ENCODE measurements at places on chromosomes 12 and 14. TPM values are rescaled to one million over a fixed set of nuclear protein-coding genes. Genes with fewer than 3 reads are reported as not detected.

The CLEC6A gene
- total RNA-seq = not detected

The ASB2 gene
- 1.5 TPM for total RNA-seq

The KRT75 gene
- total RNA-seq = not detected

The WIF1 gene
- 20.7 TPM for total RNA-seq

The KRT3 gene
- 0.75 TPM for total RNA-seq

The BICDL1 gene
- 41.5 TPM for total RNA-seq

The HPD gene
- total RNA-seq = not detected

The TAS2R42 gene
- not detected for total RNA-seq

- H3K4me1 ChIP-seq = no peaks in the 10 kb centered on the region
- no peaks in the 10 kb centered on the region for H3K36me3 ChIP-seq
- H3K4me3 ChIP-seq = no peak overlapping the region
These were observed 293.5 kb upstream of the RTL1 start for GRCh38 chr14:101196795-101197590.

- no peak overlapping the region for H3K4me3 ChIP-seq
- H3K27me3 ChIP-seq = no peaks in the 10 kb centered on the region
- H3K27ac ChIP-seq = peak overlapping the region; percentile 3
- peaks cover 9% of the 10 kb centered on the region for H3K36me3 ChIP-seq
- no peak for DNase-seq
These were observed 21.8 kb downstream of the VPS37B start for GRCh38 chr12:122874081-122874480.

GRCh38 chr12:51242120-51242519 is 3.5 kb downstream of the DAZAP2 start:
- H3K4me3 ChIP-seq = no peak overlapping the region
- H3K27me3 ChIP-seq = no peaks in the 10 kb centered on the region
- no peak for DNase-seq
- H3K4me1 ChIP-seq = peaks cover 18% of the 10 kb centered on the region
- no peak overlapping the region for H3K27ac ChIP-seq

DNA sequence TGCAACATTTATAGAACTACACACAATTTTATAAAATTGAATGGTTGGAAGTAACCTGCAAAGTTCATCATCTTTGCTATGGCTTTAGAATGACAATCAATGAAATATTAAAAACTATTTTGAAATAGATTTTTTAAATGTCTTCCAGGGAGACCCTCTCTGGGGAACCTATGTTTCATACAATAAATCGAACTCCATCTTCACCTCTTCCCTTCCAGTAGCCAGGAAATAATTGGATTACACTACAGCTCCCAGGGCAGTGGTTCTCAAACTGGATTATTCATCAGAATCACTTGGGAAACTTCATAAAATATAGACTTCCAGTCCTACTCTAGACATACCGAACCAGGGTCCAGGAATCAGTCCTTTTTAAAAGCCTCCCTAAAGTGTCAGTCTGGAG is 328.4 kb downstream of the DUSP6 start:
- H3K4me1 ChIP-seq = no peaks in the 10 kb centered on the region
- no peaks in the 10 kb centered on the region for H3K36me3 ChIP-seq
- no peaks in the 10 kb centered on the region for H3K27me3 ChIP-seq
- no peak for DNase-seq
- no peak overlapping the region for H3K27ac ChIP-seq

DNA sequence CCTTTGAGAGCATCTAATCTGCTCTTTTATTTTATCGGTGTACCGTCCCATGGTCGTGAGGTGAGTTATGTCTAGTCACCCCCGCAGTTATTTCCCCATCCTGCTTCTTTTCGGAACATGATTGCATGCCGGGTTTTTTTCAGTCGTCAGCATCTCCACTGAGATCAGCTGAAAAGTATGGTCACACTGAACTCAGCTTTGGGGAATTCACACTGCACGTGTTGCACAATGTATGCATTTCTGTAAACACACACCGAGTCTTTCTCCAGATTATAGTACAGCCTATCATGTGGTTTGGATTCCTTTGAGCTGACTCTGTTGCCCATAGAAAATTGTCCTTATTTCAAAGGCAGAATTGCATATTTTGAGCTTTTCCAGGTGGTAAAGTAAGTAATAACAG is 24.6 kb downstream of the PLXNC1 start:
- H3K27me3 ChIP-seq = peaks cover 35% of the 10 kb centered on the region
- DNase-seq = no peak
- no peak overlapping the region for H3K27ac ChIP-seq
- no peaks in the 10 kb centered on the region for H3K36me3 ChIP-seq

GRCh38 chr12:25692115-25693035 is 139.3 kb upstream of the LMNTD1 start:
- H3K4me1 ChIP-seq = peaks cover 66% of the 10 kb centered on the region
- H3K27ac ChIP-seq = peak overlapping the region; percentile 88
- DNase-seq = no peak
- H3K36me3 ChIP-seq = peaks cover 3% of the 10 kb centered on the region
- no peaks in the 10 kb centered on the region for H3K27me3 ChIP-seq

- H3K4me3 ChIP-seq = no peak overlapping the region
- no peaks in the 10 kb centered on the region for H3K36me3 ChIP-seq
- DNase-seq = no peak
- no peaks in the 10 kb centered on the region for H3K27me3 ChIP-seq
These were observed 84.4 kb downstream of the C2CD5 start for GRCh38 chr12:22459838-22460490.

GRCh38 chr12:132804426-132804861 is 24.2 kb downstream of the GOLGA3 start:
- peaks cover 50% of the 10 kb centered on the region for H3K36me3 ChIP-seq
- H3K27ac ChIP-seq = no peak overlapping the region
- peaks cover 11% of the 10 kb centered on the region for H3K4me1 ChIP-seq
- no peaks in the 10 kb centered on the region for H3K27me3 ChIP-seq
- no peak for DNase-seq
- no peak overlapping the region for H3K4me3 ChIP-seq

GRCh38 chr14:96197163-96197852 is 7.3 kb upstream of the BDKRB2 start:
- DNase-seq = no peak
- no peaks in the 10 kb centered on the region for H3K36me3 ChIP-seq
- H3K27ac ChIP-seq = no peak overlapping the region

GRCh38 chr12:119547001-119547400 is 46.6 kb upstream of the TMEM233 start:
- peaks cover 52% of the 10 kb centered on the region for H3K27me3 ChIP-seq
- H3K4me3 ChIP-seq = no peak overlapping the region
- no peak overlapping the region for H3K27ac ChIP-seq
- no peak for DNase-seq
- no peaks in the 10 kb centered on the region for H3K4me1 ChIP-seq
- no peaks in the 10 kb centered on the region for H3K36me3 ChIP-seq

DNA sequence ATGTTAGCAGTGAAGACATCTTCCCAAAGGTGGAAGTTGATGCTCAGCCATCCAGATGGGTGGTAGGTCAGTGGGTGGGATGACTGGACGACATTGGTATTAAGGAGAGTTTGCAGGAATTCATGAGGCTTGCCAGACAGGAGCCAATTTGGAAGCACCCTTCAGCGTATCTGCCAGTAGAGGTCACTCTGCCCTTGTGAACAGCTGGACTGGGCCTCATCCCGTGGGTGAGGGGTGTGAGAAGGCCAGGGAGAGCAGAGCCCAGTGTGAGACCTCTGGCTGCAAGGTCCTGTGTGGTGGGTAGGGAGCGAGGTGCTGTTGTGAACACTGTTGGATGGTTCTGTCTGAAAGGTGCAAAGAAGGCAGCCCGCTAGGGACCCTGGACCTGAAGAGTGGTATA is 37.7 kb downstream of the SLC5A8 start:
- no peak overlapping the region for H3K27ac ChIP-seq
- H3K36me3 ChIP-seq = peaks cover 4% of the 10 kb centered on the region
- H3K4me1 ChIP-seq = peaks cover 5% of the 10 kb centered on the region
- no peak overlapping the region for H3K4me3 ChIP-seq
- DNase-seq = no peak
- peaks cover 12% of the 10 kb centered on the region for H3K27me3 ChIP-seq

DNA sequence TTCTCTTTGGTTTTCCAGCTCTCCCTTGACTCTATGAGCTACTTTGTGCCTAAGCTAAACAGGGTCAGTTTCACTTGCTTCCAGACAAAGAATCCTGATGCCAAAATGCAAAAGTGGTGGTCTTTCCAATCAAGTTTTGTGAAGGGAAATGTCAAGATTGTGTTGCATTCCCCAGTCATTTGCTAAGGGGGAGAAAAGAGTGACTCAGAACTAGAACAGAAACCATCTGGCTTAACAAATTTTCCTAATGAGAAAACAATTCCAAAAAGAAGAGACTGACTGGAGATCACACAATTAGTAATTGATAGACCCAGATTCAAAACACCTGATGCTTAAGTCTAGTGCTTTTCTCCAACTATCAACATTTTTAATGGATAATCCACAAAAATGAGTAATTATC is 235.1 kb upstream of the DIO2 start:
- no peak overlapping the region for H3K4me3 ChIP-seq
- H3K36me3 ChIP-seq = peaks cover 3% of the 10 kb centered on the region
- H3K4me1 ChIP-seq = no peaks in the 10 kb centered on the region
- no peaks in the 10 kb centered on the region for H3K27me3 ChIP-seq
- no peak for DNase-seq

DNA sequence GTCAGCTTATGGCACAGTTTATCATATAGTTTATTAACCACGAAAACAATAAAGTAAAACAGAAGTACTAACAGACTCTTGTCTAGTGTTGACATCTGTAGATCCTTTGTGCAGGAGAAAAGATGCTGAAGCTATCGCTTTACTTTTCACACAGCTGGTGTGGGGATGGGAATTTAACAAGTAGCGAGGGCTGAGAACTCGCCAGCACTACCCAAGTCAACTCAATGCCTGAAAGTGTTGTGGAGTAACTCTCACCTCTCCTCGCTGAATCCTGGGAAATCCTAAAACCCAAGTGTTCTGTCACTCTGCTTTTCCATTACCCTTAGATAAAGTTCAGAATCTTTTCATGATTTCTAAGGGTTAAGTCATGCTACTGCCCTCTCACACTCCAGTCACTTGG is 264.2 kb downstream of the BMP4 start:
- no peak for DNase-seq
- H3K4me3 ChIP-seq = no peak overlapping the region
- H3K36me3 ChIP-seq = no peaks in the 10 kb centered on the region
- no peak overlapping the region for H3K27ac ChIP-seq
- no peaks in the 10 kb centered on the region for H3K27me3 ChIP-seq
- no peaks in the 10 kb centered on the region for H3K4me1 ChIP-seq

DNA sequence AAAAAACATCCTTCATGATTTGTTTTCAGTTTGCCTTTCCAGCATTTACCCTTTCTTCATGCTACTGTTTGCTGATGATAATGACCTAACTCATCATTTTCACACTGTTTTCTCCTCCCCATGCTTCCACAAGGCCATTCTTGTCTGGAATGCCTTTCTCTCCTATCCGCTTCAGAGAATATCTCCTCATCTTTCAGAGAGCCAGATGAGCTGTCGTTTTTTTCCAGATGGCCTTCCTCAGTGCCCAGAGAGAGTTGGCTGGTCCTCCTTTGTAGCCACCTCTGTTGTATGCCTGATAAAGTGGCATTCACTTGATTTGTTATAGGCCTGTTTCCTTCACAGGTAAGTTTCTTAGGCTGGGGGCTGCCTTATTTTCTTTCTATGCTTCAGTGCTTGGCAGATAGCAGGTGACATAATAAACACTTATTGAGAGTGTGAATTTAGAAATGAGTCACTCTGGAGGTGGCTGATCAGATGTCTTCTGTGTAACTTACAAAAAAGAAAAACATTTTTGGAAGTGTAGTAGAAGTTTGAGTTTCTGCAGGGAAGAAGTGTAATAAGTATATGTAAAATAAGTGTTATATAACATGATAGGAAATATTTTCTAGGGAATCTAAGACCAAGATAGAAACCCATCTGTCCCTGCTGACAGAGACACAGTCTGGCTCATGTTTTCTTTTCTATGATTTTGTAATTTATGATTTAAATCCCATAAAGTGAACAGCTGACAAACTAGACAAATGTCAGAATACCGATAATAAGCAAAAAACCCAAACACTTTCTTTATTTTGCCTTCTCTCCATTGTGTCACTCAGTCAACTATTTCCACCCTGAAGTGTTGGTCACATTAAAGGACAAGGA is 174.5 kb downstream of the DACT1 start:
- no peak overlapping the region for H3K4me3 ChIP-seq
- H3K27ac ChIP-seq = no peak overlapping the region
- H3K4me1 ChIP-seq = peaks cover 41% of the 10 kb centered on the region
- no peaks in the 10 kb centered on the region for H3K36me3 ChIP-seq
- no peak for DNase-seq

DNA sequence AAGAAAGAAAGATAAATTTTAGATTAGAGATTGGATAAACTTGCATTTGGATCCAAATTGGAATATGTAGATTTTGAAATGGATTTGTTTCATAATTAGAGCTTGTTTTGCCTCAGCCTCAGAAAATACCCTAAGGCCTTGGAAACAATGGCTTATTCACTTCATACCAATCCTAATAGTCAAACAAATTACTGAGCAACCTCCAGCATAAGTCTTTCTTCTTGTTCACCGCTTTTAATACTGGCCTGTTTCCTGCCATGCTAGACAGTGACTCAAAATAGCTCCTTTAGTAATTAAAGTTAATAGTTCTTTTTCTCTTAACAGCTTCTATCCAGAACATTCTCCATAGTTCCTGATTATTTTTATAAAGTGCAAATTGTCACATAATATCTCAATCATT is 110.9 kb upstream of the DNM1L start:
- no peak for DNase-seq
- H3K36me3 ChIP-seq = peaks cover 10% of the 10 kb centered on the region
- H3K27ac ChIP-seq = no peak overlapping the region
- peaks cover 9% of the 10 kb centered on the region for H3K4me1 ChIP-seq

DNA sequence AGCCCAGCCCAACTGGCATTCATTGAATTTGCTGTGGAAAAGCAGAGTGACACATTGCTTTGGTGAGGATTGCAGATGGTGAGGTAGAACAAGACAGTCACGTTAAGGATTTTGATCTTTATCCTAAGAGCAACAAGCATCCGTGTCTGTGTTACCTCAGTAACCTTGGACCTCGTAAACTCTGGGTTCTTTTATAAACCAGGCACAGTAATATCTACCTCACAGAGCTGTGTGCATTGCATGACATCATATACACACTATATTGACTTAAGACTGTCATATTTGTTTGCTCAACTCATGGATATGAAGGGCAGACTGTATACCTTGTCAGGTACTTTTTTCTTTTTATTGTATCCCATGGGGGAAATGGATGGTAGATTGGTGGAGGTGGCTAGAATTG is 156.2 kb downstream of the ETV6 start:
- no peaks in the 10 kb centered on the region for H3K27me3 ChIP-seq
- no peak overlapping the region for H3K27ac ChIP-seq
- H3K4me3 ChIP-seq = no peak overlapping the region
- DNase-seq = no peak

DNA sequence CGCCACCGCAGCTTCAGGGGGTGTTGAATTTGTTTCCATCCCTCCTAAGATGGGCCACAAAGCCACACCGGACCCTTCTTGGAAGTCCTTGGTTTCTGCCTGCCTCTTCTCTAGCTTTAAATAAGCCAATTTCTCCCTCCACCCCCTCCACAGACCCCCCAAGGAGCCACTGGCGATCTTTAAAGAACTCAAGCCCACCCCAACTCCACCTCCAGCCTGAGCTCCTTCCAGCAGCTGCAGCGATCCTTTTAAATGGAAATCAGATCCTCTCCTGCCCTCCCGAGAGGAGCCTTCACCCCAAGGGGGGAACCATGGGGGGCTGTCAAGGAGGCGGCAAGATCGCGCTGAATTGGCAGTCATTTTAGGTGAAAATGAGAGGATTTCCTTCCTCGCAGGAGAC is 133.1 kb downstream of the NCOR2 start:
- H3K27ac ChIP-seq = peak overlapping the region; percentile 60
- no peaks in the 10 kb centered on the region for H3K27me3 ChIP-seq
- DNase-seq = no peak
- no peaks in the 10 kb centered on the region for H3K4me1 ChIP-seq
- H3K4me3 ChIP-seq = no peak overlapping the region

GRCh38 chr12:112664569-112664968 is 127.0 kb upstream of the RPH3A start:
- H3K4me1 ChIP-seq = no peaks in the 10 kb centered on the region
- H3K36me3 ChIP-seq = no peaks in the 10 kb centered on the region
- H3K27me3 ChIP-seq = peaks cover 22% of the 10 kb centered on the region
- DNase-seq = peak; percentile 28
- H3K27ac ChIP-seq = no peak overlapping the region

Measured in mesothelial cell of epicardium (in vitro differentiated cells).